COR-L47 (cell line): ENCODE measurements at places on chromosomes 6 and 20.

DNA sequence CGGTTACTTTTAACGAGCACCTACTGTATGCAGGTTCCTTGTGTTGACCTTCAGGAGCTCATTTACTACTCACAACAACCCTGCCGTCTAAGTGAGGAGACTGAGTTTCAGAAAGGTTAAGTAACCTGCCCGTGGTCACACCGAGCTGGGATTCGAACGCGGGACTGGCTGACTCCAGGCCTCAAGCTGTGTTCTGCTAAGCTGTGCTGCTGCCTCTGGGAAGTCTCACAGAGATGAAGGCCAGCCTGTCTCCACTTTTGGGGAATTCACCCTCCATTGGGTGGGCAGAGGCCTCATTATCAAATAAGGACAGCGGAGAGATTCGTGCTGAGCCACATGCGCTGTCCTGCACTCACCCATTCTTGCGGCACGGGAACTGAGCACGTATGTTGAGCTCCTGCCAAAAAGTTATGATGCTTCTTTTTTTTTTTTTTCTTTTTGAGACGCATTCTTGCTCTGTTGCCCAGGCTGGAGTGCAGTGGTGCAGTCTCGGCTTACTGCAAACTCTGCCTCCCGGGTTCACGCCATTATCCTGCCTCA lies 25.9 kb upstream of the MYT1 start:
- DNase-seq = no peak

DNA sequence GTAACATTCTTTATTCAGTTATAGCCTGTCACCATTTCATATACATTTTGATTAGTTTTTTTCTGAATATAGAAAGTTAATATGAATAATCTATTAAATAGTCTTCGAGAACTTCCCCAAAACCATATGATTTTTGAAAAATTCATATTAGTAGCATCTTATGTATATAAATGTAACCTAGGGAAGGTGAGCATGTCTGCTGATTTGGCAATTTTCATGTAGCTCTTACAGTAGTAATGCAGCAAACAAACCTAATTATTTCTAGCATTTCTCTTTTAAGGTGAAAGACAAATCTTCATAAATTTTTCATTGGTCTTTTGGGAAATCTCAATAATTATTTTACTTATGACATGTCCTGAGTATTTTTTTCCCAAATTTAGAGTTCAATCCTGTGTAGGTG lies 939.0 kb downstream of the TBC1D32 start:
- DNase-seq = no peak

- peak; percentile 37 for DNase-seq
Measured at GRCh38 chr6:168372889-168373288, 53.3 kb upstream of the DACT2 start.

- DNase-seq = no peak
Measured at GRCh38 chr6:169847901-169848311, 96.5 kb downstream of the ERMARD start.

GRCh38 chr6:113598786-113599185 lies 258.4 kb upstream of the MARCKS start:
- no peak for DNase-seq

DNA sequence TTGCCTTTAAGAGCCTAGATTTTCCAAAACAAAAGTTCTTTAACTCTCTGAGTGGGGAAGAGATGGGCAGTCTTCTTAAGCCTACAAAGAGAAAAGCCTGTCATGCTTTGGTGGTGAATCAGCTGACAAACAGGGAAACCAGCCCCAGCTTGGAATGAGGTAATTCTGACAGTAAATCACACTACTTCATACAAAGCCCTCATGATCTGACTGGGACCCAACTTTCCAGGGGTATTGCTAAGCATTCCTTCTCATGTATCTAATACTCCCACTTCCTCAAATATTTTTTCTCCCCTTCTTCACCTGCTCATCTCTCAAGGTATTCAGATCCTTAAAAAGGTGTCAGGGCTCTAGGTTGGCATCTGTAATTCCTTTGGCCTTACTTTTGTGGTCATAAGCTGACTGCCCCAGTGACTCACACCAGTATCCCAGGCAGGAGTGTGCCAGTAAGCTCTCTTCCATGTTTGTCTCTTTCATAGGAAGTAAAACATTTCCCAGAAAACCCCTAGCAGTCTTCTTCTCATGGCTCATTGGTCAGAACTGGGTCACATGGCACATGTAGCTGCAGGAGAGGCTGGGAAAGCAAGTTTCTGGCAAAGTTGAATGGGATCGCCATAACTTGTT lies 15.0 kb upstream of the TBC1D22B start:
- no peak for DNase-seq

GRCh38 chr20:34290471-34290870 lies 12.7 kb downstream of the AHCY start:
- DNase-seq = no peak

GRCh38 chr20:17969884-17970409 lies 1.1 kb downstream of the MGME1 start:
- DNase-seq = no peak

DNA sequence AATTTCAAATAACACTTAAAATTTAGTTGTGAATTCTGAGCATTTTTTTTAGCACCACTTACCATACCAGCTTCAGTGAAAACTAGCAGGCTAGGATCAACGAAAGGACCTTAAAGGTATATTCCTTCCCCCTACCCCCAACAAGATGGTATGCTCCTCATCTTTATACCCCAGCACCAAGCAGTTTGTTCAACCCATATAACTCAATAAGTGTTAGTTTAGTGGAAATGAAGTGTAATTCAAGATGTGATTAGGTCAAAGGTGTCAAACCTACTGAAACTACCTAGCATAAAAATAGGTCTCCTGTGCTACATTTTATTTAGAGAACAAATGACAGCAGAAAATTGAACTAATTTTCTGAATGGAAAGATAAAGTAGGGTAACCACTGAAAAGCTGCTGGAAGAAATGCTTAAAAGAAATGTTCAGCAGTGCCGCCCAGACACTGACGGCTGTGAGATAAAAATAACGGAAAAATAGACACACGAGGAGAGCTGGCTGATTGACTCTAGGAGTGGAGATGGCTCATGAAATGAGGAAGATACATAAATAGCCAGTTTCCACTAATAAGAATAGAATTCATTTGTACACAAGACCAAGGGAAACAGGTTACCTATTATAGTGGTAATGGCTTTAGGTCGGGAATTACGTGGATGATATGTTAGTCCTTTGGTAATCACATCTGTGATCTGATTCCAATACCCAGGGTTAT lies 94.8 kb downstream of the IPCEF1 start:
- DNase-seq = no peak

GRCh38 chr6:35154262-35154661 lies 13.1 kb upstream of the TCP11 start:
- no peak for DNase-seq

GRCh38 chr6:45082091-45082490 lies 246.0 kb upstream of the RUNX2 start:
- DNase-seq = no peak

DNA sequence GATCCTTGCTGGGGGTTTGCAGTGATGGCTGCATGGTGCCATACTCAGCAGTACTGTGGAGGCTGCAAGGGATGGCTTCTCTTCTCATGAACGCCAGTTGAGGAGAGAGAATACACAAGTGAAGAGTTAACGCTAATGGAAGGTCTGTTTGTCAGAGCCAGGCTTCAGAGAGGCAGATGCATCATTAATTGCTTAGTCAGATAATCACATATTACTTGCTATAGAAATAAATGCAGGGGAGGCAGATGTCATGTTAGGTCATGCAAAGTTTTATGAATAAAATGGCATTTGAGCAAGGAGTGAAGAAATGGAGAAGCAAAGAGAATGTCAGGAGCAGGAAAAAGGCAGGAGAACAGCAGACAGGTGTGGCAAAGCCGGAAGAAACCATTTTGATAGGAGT lies 51.2 kb downstream of the CDS2 start:
- no peak for DNase-seq

- no peak for DNase-seq
Measured at GRCh38 chr6:17986656-17987446, 584 bp downstream of the KIF13A start.

GRCh38 chr6:42417641-42418112 lies 34.0 kb downstream of the TRERF1 start:
- no peak for DNase-seq

GRCh38 chr6:125154118-125154760 lies 666 bp downstream of the TPD52L1 start:
- no peak for DNase-seq

DNA sequence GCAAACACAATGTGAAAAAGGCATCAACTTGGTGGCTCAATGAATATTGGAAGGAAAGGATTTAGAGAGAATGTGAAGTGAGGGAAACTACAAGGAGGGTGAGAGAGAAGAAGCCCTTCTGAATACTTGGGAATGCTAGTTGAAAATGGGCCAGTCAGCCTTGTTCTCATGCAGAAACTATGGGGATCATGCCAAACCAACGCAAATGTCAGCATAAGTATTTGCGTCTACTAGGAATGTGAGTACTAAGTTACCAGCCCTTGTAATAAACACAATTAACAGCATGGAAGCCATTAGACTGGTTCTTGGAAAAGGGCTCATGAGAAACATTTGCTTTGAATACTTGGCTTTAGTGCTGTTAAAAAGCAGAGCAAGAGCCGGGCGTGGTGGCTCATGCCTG lies 54.9 kb upstream of the AIG1 start:
- DNase-seq = no peak

DNA sequence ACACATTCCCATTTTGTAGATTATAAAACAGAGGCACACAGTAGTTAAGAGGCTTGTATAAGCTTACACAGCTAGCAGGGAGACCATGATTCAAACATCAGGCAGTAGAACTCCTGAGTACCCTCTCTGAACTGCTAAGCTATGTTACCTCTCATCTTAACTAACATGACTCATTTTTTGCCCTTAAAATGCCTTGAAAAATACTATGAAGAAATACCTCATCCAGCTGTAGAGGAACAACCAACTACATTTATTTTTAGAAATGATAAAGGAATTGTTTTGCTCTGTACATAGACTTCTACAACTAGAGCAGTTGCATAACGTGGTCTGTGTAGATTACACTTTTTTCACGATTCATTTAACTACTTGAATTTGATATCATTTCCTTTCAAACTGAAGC lies 102.1 kb downstream of the FLRT3 start:
- no peak for DNase-seq

- DNase-seq = no peak
Measured at GRCh38 chr20:41575412-41575811, 42.8 kb downstream of the CHD6 start.

- no peak for DNase-seq
Measured at GRCh38 chr20:46690219-46691106, 1.2 kb upstream of the TP53RK start.

GRCh38 chr6:132016396-132016795 lies 65.2 kb upstream of the CCN2 start:
- DNase-seq = no peak

DNA sequence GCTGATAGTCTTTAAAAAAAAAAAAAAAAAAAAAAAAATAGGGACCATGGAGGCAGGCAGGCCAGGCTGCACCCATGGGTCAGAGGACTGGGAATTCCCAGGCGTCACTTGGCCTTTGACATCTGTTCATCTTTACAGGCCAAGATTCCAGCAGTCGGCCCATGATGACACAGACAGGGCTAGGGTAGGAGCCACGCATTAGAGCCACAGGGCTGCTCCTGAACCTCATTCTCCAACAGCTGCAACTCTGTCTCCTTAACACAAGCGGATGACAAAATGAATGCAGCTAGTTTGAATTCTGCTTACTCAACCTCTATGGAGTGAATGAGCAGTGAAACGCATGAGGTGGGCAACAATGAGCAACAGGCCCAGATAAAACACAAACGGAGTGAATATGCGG lies 126.4 kb downstream of the LY86 start:
- DNase-seq = no peak

- DNase-seq = no peak
Measured at GRCh38 chr6:166097914-166098522, 69.6 kb downstream of the TBXT start.

GRCh38 chr6:56958481-56958880 lies 3.6 kb downstream of the BEND6 start:
- no peak for DNase-seq

- DNase-seq = no peak
Measured at GRCh38 chr20:61030130-61030529, 221.9 kb upstream of the CDH4 start.

DNA sequence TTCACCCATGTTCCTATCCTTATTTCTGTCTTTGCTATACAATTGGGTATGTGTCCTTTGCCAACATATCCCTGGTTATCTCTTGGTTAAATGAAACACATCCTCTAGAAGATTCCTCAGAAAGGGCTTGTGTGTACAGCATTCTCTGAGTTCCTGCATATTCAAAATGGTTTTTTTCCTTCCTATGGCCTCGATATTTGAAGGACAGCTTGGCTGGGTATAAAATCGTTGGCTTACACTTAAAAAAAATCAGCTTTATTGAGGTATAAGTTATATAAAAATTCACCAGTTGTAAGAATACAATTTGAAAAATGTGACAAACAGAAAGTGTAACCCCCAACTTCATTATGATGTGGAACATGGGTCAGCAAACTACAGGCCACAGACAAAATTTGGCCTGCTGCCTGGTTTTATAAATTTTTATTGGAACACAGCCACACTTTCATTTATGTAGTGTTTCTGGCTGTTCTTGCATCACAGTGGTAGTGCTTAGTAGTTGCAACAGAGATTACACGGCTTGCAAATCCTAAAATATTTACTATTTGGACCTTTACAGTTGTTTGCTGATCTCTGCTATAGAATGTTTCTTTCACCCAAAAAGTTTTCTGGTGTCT lies 16.7 kb downstream of the PCMT1 start:
- DNase-seq = no peak
